ENCODE measurements at places on chromosomes 3 and 15. TPM values are rescaled to one million over a fixed set of nuclear protein-coding genes. Genes with fewer than 3 reads are reported as not detected.

DNA sequence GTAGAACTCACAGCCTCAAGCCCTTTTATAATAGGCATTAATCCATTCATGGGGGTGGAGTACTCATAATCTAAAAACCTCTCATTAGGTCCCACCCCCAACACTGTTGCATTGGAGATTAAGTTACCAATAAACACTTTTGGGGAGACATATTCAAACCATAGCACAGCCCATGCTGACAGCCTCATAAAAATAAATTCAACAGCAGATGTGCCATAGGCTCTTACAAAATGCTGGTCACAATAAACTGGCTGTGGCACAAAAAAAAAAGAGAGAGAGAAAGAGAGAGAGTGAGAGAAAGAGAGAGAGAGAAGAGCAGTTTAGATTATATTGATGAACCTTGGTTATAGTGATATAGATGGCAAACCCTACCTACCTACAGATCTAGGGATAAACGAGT lies 1000.9 kb downstream of the TUSC7 start:
- no peaks in the 10 kb centered on the region for H3K4me1 ChIP-seq
- H3K27me3 ChIP-seq: no peaks in the 10 kb centered on the region
- no peak overlapping the region for H3K4me3 ChIP-seq

DNA sequence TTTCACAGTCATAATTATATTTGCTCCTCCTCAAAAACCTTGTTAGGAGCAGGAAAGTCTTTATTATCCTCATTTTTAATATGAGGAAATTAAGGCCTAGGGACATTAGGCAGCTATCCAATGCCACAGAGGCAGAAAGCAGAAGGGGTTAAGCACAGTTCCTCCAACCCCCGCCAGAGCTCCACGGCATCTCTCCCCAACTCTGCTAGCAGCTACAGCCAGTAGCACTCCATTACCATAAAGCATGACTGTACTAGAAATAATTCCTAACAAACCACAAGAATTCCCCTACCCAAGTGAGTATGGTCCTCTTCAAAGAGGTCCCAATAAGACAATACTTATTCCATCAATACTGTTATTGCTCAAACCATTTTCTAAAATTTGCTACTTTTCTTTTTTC lies 9.8 kb downstream of the HEG1 start:
- no peaks in the 10 kb centered on the region for H3K27me3 ChIP-seq
- H3K4me3 ChIP-seq: no peak overlapping the region
- DNase-seq: no peak
- no peak overlapping the region for H3K27ac ChIP-seq
- H3K4me1 ChIP-seq: peaks cover 8% of the 10 kb centered on the region

- H3K36me3 ChIP-seq: no peaks in the 10 kb centered on the region
- H3K27me3 ChIP-seq: no peaks in the 10 kb centered on the region
- no peak for DNase-seq
- H3K4me1 ChIP-seq: peaks cover 17% of the 10 kb centered on the region
- no peak overlapping the region for H3K4me3 ChIP-seq
- H3K27ac ChIP-seq: no peak overlapping the region
Measured at GRCh38 chr3:177429079-177429478, 231.8 kb upstream of the TBL1XR1 start.

DNA sequence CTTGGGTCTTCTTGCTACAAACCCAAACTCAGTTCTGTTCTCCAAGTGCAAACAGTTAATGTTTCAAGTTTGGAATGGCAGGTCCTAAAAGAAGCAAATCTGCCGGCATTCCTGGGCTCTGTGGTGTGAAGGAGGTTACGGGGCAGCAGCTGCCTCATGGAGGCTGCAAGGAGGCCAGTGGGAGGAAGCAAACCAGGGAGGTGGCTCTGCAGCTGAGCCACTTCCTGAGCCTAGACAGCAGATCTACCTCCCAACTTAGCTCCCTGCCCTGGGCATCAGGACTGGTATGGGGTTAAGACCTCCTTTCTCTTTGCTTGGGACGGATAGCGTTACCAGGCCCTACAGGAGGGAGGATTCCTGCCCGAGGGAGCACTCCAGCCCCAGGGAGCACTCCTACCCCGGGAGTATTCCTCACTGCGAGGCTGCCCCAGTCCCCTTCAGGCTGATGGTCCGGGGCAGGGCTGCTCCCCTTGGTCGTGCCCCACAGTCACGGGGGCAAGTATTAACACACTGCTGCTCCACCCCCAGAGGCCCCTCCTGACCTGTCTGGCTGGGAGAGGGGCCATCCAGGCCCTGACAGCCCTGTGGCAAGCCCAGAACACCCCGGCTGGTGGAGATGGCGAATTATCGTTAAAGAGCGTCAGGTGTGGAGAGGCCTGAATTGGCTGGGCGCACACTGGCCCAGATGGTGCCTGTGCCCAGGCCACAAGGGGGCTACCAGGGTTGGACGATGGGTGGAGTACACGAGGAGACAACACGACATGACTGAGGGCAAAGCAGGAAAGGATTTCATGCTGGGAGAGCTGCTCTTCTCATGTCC lies 129.9 kb downstream of the ATP10A start:
- no peak for DNase-seq
- H3K4me3 ChIP-seq: no peak overlapping the region
- H3K36me3 ChIP-seq: no peaks in the 10 kb centered on the region
- no peaks in the 10 kb centered on the region for H3K4me1 ChIP-seq
- no peak overlapping the region for H3K27ac ChIP-seq

Gene ADAMTSL3
- not detected for polyA plus RNA-seq

Gene LRRN1
- polyA plus RNA-seq: 1.2 TPM
